ENCODE measurements at places on chromosomes 16 and 17. TPM values are rescaled to one million over a fixed set of nuclear protein-coding genes. Genes with fewer than 3 reads are reported as not detected.

The SLC5A10 gene
- total RNA-seq, result 0.64 TPM

The COX4I1 gene
- total RNA-seq, result 511 TPM

The PRAC1 gene
- not detected for total RNA-seq

The INCA1 gene
- not detected for total RNA-seq

The RECQL5 gene
- total RNA-seq, result 36.6 TPM

The KRTAP2-2 gene
- total RNA-seq, result not detected

The KRTAP4-4 gene
- total RNA-seq, result not detected

The DOC2B gene
- total RNA-seq, result 32.5 TPM

All from esophagus mucosa (tissue), 1 donor.